ENCODE measurements at places on chromosomes 6 and 20. TPM values are rescaled to one million over a fixed set of nuclear protein-coding genes. Genes with fewer than 3 reads are reported as not detected.

Gene GRIK2
- total RNA-seq: not detected

Gene FRS3
- total RNA-seq: 8.7 TPM

Gene KCNQ5
- total RNA-seq: 25.8 TPM

Gene RIMS1
- total RNA-seq: not detected

Gene HCK
- total RNA-seq: 2.2 TPM

Gene OR12D1
- not detected for total RNA-seq

DNA sequence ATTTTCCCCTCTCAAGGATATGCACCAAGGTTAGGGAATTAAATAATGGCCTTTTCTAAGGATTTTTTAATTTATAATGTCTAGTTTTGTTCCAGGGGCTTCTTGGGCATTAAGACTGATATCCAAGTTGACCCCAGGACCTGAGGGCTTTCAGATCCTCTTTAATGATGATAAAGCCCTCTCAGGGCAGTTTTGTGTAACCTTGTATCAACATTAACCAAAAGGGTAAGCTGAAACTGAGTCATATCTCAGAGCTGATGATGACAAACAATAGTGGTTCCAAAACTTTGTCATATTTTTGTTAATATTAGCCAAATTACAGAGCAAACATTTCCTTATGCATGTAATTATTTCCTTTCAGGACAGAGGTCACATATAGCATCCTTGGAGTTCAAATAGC is 309.4 kb upstream of the MAN1A1 start:
- no peak for DNase-seq

DNA sequence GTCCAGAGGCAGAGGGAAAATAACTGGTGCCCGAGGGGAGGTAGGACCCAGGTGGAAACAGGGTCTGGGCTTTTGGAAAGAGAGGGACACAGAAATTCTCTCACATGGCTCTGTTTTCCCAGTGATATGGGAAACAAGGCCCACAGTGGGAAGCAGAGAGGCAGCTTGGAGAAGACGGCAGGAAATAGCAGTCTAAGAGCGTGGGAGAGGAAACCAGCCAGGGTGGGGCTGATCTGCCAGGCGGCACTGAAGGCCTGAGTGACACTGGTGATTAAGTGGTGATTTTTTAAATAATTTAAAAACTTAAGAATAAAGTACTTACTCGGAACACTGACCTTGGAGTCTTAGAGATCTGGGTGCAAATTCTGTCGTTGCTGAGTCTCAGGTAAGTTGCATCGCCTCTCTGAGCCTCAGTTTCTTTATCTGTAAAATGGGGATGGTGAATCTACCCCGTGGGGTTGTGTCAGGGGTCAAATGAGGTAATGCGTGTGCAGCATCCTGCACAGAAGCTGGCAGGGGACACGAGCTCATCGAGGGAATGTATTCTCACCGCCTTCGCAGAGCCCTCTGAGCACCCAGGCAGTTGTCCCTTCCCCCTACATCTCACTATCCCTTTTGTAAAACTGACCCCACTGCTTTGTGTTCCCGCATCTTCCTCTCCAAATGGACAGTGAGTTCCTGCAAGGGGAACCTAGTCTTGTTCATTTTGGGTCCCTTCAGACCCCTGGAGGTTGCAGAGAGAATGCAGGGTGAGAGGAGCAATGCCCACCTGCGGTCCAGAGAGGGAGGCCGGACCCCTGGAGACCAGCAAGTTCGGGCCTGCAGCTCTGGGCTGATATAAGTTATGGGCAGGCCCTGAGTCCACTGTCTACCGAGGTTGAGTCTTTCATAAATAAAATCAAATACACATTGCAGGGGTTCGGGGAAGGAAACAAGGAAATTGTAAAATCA is 228.6 kb upstream of the PMEPA1 start:
- DNase-seq: no peak

DNA sequence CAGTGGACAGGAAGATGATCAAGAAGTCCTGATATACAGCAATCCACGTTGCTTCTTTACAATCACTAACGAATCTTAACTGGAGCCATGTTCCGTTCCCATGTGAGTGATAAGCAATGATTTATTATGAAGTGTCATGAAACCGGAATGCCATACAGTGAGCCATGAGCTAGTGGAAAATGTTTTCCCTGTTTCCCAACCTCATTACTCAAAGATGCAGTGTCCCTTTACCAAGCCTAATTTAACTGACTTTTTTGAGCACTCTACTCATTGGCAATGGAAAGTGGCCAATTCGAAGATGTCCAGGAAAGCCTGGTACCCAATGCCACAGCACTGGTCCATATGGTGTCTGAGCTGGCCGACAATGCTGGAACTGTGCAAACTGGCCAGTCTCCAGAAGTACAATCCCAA is 148.3 kb downstream of the ZNF217 start:
- no peak for DNase-seq

DNA sequence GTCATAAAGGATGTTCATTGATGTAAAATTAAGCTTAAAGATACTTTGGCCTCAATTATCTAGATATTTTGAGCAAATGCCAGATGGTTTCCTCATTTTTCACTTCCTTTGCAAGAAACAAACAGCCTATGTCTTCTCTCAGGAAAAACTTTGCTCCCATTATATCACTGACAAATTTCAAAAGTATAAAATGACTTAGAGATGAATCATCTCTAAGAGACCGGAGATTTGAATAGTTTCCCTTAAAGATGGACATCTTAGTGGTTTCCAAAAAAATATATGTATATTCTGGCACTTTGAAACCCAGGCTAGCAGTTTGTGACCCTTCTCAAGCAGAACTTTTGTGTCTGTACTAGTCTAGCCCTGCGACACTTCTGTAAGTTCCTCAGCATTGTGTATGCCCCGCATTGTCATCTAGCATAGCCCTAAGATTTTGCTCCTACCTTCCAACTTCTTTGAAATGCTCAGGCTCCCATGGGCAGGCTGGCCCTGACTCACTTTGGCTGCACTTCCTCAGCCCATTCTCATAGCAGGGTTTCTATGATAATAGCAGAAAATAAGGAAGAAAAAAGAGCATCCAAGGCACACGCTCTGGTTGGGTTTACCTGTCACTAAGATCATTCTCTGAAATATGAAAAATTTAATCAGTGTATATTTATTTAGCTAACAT is 25.7 kb upstream of the POU3F2 start:
- DNase-seq: no peak

GRCh38 chr6:34055223-34055933 is 90.5 kb downstream of the GRM4 start:
- DNase-seq: peak; percentile 83

- DNase-seq: no peak
Observed at GRCh38 chr20:46937157-46937523, 42.5 kb downstream of the EYA2 start.

GRCh38 chr6:27066802-27067201 is 180.7 kb upstream of the PRSS16 start:
- DNase-seq: no peak

All from OCI-LY7 (cell line).